ENCODE measurements at places on chromosomes 1 and 21.

GRCh38 chr1:166900987-166901386, 24.9 kb upstream of the TADA1 start:
- DNase-seq = no peak

DNA sequence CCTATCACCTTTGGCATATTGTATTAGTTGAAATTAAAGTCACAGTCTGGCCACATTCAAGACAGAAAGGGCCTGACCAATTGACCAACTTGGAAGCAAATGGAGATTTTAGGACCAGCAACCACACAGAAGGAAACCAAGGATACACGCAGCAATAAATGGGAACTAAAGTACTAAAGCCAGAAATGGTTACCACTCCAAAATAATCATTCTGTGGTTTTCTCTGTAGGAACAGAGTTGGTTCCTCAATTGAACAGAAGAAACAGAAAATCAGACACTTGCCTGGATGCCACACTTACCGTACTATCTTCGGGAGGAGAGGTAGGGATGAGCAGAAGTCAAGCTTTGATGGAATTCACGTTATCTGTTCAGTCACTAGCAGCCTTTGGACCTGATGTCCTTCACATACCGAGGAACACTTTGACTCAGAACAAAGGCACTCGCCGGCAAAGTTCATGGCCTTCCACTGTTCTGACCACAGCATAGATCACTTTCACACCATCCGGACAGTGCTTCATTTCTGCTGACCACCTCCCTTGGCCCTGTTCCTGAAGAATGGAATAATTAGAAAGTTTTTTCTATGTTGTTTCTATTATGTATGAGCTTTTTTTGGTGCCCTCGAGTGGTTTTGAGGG, 96.9 kb downstream of the LPAR3 start:
- DNase-seq = no peak

DNA sequence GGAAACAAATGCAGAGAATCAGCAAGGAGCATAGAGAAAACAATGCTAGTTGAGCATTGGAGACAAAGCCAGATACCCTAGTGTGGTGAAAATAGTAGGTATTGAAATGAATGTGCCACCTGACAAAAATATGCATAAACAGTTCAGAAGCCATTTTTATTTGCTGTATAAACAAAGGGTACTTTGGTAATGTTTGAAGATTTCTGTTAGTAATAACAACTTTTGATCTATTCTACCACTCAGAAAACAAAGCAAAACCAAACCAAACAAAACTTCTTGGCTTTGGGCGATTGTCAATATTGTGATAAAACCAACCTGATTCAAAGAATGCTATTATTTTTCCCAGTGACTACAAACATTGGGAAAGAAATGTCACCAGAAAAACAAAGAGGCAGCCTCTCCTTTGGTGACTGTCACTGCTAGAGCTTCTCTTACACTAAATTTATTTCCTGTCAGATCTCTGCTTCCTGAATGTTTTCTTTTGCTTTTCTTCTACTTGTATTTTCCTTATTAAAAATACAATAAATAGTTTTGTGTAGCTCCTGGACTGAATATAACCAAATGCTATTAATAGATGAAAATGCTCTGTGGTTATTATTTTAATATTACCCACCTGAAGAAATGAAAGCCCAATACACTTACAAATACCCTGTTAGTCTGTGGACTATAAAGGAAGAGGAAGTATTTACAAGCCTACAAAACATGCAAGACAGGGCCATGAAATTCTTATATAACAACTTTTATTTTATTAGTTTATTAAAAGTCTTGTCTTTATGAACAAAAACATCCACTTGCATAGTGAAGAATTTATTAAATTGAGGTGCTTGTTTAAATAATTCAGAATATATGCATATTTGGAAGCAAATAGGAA, 5.7 kb downstream of the ATP6V1G3 start:
- DNase-seq = no peak

DNA sequence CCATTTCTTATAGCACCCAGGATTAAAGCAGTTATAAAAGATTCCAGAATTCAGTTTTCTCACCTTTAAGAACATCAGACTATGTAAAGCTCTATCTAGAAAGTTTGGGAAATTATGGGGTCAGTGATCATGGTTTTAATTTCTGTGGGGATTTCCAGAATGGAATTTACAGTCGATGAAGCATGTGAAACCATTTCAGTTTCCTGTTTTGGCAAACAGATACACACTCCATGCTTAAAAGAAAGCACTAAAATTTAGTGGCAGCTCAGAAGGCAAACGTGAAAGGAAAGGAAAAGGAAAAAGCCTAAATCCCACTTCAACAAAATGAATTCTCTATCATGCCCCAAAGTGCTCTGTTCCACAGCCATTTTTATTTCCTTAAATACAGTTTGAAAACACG, 60.4 kb downstream of the FYB2 start:
- DNase-seq = no peak

GRCh38 chr1:54324251-54325140, 81.7 kb downstream of the SSBP3 start:
- DNase-seq = peak; percentile 35

GRCh38 chr1:201259476-201260235, 23.6 kb upstream of the PKP1 start:
- DNase-seq = no peak

DNA sequence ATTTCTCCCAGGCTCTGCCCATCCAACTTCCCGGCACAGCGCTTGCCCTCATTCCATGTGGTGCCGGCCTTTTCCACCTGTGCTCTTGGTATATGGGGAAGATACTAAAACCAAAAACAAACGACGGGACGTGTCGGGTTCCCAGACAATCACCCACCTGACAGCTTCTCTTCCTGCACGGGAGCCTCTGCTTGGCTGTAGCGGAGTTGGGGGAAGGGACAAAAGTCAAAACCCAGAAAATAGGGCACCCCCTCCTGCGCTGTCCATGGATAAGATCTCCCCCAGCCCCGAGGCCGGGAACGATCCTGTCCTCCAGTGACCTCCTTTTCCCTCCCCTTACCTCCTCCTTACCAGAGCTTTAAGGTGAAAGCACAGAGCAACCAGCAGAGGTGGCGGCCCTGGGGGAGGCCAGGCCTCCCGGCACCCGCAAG, 640 bp downstream of the JTB start:
- DNase-seq = no peak

GRCh38 chr1:155051342-155051776, 243 bp downstream of the ADAM15 start:
- no peak for DNase-seq

- DNase-seq = no peak
These were observed 87.1 kb downstream of the DAB1 start for GRCh38 chr1:57336793-57337192.

DNA sequence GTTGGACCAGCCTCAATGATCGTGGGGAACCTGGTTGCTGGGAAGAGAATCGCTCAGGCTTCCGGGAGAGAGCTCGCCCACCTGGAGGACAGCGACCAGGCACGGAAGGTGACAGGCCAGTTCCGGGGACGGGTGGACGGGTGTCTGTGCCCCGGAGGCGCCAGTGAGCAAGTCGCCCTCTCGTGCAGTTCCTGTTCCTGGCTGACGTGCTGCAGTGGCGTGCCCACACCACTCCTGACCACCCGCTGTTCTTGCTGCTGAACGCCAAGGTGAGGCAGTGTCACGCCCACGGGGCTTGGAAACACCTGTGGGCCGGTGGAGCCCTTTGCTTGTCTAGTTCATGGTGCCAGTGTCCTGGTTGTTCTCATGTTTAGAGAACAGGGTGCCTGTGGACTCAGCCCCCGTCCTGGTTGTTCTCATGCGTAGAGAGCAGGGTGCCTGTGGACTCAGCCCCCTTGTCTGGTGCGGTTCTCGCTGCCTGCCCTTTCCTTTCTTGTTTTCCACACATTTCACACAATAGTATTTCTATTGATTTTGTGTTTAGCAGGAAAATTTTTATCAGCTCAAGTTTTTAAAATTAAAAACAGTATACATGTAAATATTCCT, 53.1 kb downstream of the S100B start:
- no peak for DNase-seq

- DNase-seq = no peak
These were observed 194.3 kb upstream of the GREM2 start for GRCh38 chr1:240806200-240806745.

DNA sequence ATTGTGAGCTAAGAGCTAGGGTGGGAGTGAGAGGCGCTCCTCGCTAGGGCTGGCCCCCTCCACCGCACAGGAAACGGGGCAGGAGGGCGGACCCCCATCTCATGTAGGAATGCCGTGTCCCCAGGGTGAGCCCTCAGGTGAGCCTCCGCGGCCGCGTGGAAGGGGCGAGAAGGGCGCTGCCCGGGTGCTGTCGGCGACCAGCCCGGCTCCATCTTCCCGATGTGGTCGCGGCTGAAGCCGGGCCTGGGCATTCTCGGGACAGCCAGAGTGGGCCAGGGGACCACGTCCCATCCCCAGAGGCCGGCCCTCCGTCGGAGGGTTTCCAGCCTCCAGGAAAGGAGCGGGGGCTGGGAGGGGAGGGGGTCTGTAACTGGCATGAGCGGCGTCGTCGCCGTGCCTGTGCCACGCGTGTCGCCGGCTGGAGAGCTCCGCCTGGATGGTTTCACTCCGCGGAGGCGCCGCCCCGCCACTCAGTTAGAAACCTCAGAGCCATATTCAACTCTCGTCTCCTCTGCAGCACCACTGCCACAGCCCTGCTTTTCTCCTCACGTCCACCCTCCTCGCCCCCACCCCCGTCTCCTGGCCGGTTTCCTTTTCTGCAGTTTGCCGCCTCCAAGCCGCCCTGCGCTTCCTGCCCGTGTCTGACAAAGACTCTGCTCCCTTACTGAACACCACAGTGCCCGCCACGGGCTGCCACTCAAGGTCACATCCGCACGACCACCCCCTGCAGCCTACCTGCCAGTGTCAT, at the start of gene TMEM269:
Gene TMEM269 (plus strand): TSS at position 46 of the 748 bp plus-strand sequence. CDS start 4,903 bp downstream, outside the sequence.
- DNase-seq = no peak

- DNase-seq = no peak
These were observed 35.8 kb upstream of the PRSS38 start for GRCh38 chr1:227779685-227780084.

DNA sequence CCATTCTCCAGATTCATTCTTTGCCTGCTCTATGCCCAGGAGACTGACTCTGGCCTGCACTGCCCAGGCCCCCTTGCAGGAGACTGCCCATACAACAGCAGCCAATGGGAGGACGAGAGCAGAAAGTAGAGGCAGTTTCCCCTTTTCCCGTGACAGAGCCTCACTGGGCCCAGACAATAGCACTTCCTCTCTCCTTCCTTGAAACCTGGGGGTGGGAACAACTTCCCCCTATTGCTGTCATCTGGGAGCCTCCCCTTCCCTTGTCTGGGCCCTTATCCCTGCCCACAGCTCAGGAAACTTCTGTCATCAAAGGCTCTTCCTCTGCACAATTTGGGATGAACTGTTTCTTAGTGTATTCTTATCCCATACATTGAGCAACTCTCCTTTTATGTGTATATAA, 60.8 kb upstream of the KCNJ15 start:
- no peak for DNase-seq

Data from nephron progenitor cell (in vitro differentiated cells).